Activated T-cell treated with anti-CD3 and anti-CD28 coated beads, Interleukin-2, amount 50 U/mL, for 4 hours (primary cell): ENCODE measurements at places on chromosomes 3 and 15. TPM values are rescaled to one million over a fixed set of nuclear protein-coding genes. Genes with fewer than 3 reads are reported as not detected.

The ZNF148 gene
- 31.1 TPM for total RNA-seq

DNA sequence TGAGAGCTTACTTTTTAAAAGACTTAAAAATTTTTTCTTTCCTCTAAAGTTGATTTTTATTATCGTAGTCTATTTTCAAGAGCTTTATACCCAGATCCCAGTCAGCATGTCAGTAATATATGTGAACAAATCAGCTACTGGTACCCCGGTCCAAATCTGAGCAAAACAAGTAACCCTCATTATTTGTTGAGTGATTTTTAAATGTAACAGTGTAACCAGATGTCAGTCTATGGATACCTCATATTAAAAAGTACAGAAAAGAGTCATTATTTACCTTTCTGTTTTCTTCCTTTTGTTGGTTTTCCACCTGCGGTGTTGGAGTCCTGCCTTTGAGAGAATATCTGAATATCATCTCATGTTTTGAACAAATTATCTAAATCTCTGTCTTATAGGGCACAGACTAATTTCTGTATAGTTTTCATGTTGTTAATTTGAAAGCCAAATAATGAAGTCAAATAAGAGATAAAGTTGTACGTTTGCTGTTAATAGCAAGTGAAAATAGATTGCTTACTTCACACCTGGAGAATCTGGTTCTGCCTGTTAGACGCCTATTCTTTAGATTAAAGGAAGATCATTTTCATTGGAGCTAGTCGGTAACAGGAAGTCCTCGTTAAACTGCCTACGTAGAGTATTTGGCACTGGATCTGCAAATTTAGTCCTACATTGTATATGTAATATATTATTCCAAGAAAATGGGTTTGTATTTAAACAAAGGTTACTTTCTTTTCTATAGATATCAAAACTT lies at the start of gene STX19:
Gene STX19, minus strand, starts transcription at position 505 of the 745 bp plus-strand sequence. CDS start 13,328 bp downstream, outside the sequence.
- DNase-seq, result no peak

- no peak for DNase-seq
Observed at GRCh38 chr3:8741581-8742261, 8.1 kb downstream of the CAV3 start.

- DNase-seq, result no peak
Observed at GRCh38 chr3:4406746-4407568, 60.1 kb downstream of the SUMF1 start.

GRCh38 chr3:33331414-33331813 lies 54.2 kb downstream of the FBXL2 start:
- DNase-seq, result no peak

DNA sequence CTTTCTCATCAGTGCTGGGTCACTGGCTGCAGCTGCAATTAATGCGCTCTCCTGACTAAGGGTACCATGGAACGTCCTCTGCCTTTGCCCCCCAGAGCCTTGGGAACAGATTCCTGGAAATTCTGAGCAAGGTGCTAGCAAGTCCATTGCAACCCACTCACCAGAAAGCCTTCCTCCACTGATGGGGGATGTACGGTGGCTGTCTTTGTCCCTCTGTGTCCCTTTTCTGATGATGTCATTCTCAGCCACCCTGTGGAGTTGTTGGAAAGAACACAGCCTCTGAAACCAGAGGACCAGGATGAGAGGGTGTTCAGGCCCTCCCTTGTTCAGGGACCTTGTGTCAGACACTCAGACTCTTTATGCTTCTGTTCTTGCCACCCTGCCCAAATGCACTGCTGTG lies 38.1 kb upstream of the ZBTB38 start:
- DNase-seq, result no peak
